ENCODE measurements at places on chromosomes 4 and X. TPM values are rescaled to one million over a fixed set of nuclear protein-coding genes. Genes with fewer than 3 reads are reported as not detected.

DNA sequence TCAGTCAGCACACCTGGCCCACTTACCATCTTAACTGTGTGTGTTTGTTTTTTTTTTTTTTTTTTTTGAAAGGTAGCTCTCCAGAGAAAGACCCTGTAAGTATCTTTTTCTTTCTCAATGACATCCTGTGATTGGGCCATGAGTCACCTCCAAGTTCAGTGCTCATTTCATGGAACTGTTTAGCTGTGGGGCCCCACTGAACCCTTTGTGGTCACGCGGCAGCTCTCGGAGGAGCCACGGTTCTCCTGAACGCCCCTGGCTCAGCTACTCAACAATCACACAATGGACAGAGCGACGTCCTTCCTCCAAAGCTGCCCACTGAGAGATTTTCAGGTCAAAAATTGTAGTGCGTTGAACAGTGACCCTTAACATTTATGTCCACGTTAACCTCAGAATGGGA lies 14.2 kb upstream of the IL3RA start:
- H3K27ac ChIP-seq, result no peak overlapping the region
- no peaks in the 10 kb centered on the region for H3K27me3 ChIP-seq
- H3K4me3 ChIP-seq, result no peak overlapping the region
- DNase-seq, result no peak

GRCh38 chr4:14810121-14810520 lies 192.2 kb upstream of the CPEB2 start:
- no peak overlapping the region for H3K4me3 ChIP-seq
- H3K36me3 ChIP-seq, result no peaks in the 10 kb centered on the region
- peaks cover 6% of the 10 kb centered on the region for H3K4me1 ChIP-seq
- no peak overlapping the region for H3K27ac ChIP-seq

DNA sequence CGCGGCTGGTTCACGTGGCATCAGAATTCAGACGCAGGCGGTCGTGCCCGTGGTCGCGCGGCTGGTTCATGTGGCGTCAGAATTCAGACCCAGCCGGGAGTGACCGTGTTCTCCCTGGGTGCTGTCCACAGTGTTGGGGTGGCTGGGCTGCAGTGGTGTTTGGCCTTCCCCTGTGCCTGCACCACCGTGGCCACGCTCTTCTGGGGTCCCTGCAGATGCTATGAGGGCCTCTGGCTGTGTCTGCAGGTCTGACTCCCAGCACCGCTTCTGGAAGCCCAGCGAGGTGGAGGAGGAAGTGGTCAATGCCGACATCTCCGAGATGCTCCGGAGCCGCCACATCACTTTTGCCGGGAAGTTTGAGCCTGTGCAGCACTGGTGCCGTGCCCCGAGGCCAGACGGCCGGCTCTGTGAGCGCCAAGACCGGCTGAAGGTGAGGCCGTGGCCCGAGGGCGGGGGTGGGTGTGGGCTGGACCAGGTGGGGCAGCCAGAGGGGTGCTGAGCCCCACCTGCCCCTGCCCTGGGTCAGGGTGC lies 26.4 kb downstream of the NKX1-1 start:
- H3K36me3 ChIP-seq, result no peaks in the 10 kb centered on the region
- no peak overlapping the region for H3K4me3 ChIP-seq
- H3K27ac ChIP-seq, result no peak overlapping the region

The MAGEC1 gene
- not detected for total RNA-seq

- peaks cover 25% of the 10 kb centered on the region for H3K4me1 ChIP-seq
- no peak overlapping the region for H3K4me3 ChIP-seq
- H3K36me3 ChIP-seq, result no peaks in the 10 kb centered on the region
- DNase-seq, result no peak
- H3K27ac ChIP-seq, result peak overlapping the region; percentile 88
- no peaks in the 10 kb centered on the region for H3K27me3 ChIP-seq
Measured at GRCh38 chrX:63658920-63659319, 126.1 kb downstream of the ARHGEF9 start.

The ATXN3L gene
- total RNA-seq, result not detected

The BEX3 gene
- 150 TPM for total RNA-seq

GRCh38 chrX:70476166-70476933 lies 31.7 kb downstream of the DLG3 start:
- H3K4me1 ChIP-seq, result peaks cover 39% of the 10 kb centered on the region
- H3K27me3 ChIP-seq, result peaks cover 4% of the 10 kb centered on the region
- no peaks in the 10 kb centered on the region for H3K36me3 ChIP-seq
- DNase-seq, result no peak

DNA sequence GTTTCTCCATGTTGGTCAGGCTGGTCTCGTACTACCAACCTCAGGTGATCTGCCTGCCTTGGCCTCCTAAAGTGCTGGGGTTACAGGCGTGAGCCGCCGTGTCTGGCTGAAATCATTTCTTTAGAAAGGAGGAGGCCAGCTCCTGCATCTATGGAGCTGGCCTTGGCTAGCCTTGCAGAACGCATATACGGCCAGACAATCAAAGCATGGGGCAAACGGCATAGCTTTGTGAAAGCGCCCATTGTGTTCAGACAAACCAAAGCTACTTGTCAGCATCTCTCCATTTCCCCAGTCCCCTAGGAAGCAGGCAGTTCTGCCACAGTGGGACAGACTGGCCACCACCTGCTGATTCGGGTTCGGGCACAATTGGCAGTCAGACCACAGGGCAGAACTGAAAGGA lies 48.9 kb upstream of the IQSEC2 start:
- H3K4me3 ChIP-seq, result no peak overlapping the region
- H3K27ac ChIP-seq, result no peak overlapping the region
- H3K27me3 ChIP-seq, result peaks cover 83% of the 10 kb centered on the region
- no peak for DNase-seq

The CLDN24 gene
- total RNA-seq, result not detected

GRCh38 chrX:97740044-97740443 lies 856.3 kb downstream of the RPA4 start:
- H3K4me3 ChIP-seq, result no peak overlapping the region

DNA sequence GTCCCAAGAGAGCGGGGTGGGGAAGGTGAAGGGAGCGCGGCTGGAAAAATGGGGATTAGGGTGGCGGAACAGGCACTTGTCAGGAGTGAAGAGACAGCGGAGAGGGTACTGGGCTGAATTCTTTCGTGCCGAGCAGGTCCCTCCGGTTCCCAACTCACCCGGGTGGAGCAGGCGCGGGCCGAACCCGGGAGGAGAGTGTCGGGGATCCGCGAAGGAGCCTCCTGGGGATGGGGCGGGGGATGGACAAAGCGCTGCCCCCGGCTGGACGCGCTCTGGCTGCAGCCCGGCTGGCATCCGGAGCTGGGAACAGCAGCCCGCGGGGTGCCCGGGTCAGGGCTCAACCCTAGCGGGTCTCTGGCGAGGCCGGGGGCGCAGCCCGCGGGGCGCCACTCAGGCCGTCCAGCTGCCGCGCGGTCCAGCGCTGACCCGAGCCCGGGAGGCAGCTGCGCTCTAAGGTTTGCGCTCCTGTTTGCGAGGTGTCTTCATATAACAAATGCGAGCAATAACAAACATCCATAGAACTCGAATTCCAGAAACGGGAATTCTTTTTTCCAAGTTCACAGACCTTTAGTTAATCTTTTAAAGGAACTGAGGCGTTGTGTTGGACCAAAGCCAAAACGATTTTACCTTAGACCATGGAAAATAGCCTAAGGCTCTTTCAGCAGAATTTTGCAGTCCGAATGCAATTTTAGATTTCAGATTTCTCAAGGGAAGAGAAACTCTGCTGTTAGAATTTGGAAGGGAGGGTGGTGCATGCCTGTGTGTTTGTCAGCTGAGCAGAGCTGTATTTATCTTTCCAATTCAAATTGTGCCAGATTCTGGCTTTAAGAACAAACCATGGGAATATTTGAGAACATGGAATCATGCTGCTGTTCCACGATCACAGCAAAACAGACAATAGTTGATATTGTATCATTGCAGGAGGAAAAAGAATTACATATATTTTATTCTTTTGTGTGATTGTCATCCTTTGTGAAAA lies 744 bp downstream of the NPY5R start:
- peaks cover 28% of the 10 kb centered on the region for H3K27me3 ChIP-seq
- peak; percentile 72 for DNase-seq
- no peak overlapping the region for H3K27ac ChIP-seq
- H3K4me3 ChIP-seq, result no peak overlapping the region
- no peaks in the 10 kb centered on the region for H3K4me1 ChIP-seq

The CFAP99 gene
- total RNA-seq, result under 0.01 TPM

DNA sequence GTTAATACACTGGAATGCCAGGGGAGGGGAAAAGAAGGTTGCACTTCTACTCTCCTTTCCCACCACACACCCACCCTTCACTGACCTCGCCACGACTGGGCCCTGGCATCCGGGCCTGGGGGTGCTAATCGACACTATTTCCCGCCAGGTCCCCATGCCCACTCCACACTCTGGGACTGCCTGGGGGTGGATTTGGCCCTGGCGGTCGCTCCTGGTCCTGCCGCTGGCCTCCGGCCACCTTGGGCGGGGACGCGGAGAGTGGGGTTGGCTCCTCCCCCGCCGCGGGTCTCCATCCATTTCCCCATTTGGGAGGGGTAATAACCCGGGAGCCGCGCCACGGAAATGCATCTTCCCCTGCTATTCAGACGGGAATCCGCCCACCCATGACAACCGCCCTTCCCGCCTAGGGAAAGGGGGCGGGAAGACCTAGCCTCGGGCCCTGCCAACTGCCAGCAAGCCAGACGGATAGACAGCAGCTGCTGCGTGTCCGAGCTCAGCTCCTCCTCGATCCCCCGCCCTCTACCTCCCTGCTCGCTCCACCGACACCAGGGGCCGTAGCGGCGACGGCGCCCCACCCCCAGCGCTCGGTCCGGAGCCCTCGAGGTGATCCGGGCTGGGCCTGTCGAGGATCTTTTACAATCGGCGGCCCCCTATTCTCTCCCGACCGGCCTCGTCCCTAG lies 78.1 kb downstream of the RLIM start:
- peaks cover 15% of the 10 kb centered on the region for H3K4me1 ChIP-seq
- H3K27ac ChIP-seq, result peak overlapping the region; percentile 37
- peak overlapping the region; percentile 69 for H3K4me3 ChIP-seq
- DNase-seq, result peak; percentile 93
- H3K36me3 ChIP-seq, result no peaks in the 10 kb centered on the region
- no peaks in the 10 kb centered on the region for H3K27me3 ChIP-seq

- H3K4me3 ChIP-seq, result no peak overlapping the region
- H3K4me1 ChIP-seq, result no peaks in the 10 kb centered on the region
- H3K27me3 ChIP-seq, result no peaks in the 10 kb centered on the region
- H3K36me3 ChIP-seq, result no peaks in the 10 kb centered on the region
- H3K27ac ChIP-seq, result no peak overlapping the region
Measured at GRCh38 chrX:83508526-83509253, 600 bp downstream of the POU3F4 start.

The TMPRSS11B gene
- not detected for total RNA-seq

DNA sequence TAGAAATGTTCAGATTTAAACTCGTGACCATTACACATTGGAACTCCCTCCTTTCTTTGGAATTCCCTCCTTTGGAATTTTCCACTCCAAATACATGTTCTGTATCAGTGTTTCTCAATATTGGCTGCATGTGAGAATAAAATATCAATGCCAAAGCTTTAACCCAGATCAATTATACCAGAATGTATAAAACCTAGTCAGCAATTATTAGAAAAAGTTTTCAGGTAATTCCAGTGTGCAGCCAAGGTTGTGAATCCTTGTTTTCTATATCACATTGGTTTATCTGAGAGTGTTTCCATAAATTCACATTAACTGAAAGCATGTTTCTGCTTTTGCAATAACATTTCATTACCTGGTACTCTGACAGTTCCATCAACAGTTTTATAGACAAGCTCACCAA lies 394.3 kb downstream of the MAPK10 start:
- H3K4me1 ChIP-seq, result peaks cover 38% of the 10 kb centered on the region
- H3K36me3 ChIP-seq, result no peaks in the 10 kb centered on the region
- no peak overlapping the region for H3K27ac ChIP-seq
- no peak for DNase-seq
- no peak overlapping the region for H3K4me3 ChIP-seq

- no peaks in the 10 kb centered on the region for H3K4me1 ChIP-seq
- DNase-seq, result no peak
- H3K36me3 ChIP-seq, result no peaks in the 10 kb centered on the region
- H3K4me3 ChIP-seq, result no peak overlapping the region
- no peaks in the 10 kb centered on the region for H3K27me3 ChIP-seq
- H3K27ac ChIP-seq, result no peak overlapping the region
Measured at GRCh38 chrX:136447308-136447707, 40.4 kb upstream of the BRS3 start.

GRCh38 chr4:22616516-22616915 lies 76.2 kb upstream of the GBA3 start:
- no peaks in the 10 kb centered on the region for H3K4me1 ChIP-seq
- no peak overlapping the region for H3K4me3 ChIP-seq
- no peak for DNase-seq
- H3K27me3 ChIP-seq, result no peaks in the 10 kb centered on the region

The SOWAHD gene
- total RNA-seq, result 0.72 TPM

- H3K4me1 ChIP-seq, result no peaks in the 10 kb centered on the region
- no peaks in the 10 kb centered on the region for H3K36me3 ChIP-seq
- no peak for DNase-seq
- no peak overlapping the region for H3K4me3 ChIP-seq
Measured at GRCh38 chr4:56375458-56375857, 11.8 kb downstream of the AASDH start.

DNA sequence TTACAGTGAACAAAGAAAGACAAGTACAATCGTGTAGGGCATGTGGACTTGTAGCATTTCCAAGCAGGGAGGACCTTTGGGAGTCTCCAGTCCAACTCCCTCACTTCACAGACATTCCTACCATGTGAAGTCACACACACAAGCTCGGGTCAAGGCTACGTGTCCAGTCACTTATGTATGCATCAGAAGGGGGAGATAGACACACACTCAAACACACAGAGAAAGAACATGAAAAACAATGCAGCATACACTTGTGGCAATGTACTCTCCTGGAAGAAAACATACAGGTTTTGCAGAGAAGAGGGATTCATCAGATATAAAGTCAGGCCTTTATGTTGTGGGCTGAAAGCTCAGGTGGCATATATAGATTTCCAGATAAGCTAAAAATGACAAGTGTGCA lies 136.1 kb upstream of the MID1 start:
- H3K27me3 ChIP-seq, result no peaks in the 10 kb centered on the region
- H3K27ac ChIP-seq, result peak overlapping the region; percentile 89
- no peak overlapping the region for H3K4me3 ChIP-seq

The MAP9 gene
- total RNA-seq, result 18.1 TPM

DNA sequence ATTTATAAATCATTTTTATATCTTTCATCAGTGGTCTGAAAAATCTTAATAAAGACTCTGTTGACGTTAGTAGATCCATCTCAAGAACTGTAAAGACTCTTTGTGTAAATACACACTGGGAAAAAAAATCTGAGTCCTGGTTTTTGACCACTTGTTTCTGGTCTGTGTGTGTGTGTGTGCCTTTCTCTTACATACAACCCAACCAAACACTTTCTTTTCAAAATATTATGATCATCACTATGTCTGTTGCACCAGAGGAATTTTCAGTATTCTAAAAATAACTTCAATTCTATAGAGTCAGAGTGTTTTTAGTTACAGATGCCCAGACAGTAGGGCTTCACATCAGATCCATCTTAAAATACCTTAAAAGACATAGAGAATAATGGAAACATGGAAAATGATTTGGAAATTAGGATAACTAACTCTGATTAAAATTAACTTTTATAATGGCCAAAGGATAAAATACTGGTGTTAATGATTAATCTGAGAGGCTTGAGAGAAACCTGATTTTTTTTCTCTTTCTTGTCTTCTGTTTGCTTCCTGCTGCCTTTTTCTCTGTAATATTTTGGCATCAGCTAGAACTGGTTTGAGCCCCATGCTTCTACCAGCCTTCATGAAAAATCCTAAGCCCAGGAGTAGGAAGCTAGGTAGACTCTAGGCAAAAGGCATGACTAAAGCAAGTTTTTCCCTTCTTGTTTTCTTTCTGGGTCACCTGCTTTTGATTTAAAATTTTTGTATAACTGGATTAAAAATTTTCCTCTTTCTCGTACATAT lies 99.7 kb downstream of the ATXN3L start:
- H3K36me3 ChIP-seq, result no peaks in the 10 kb centered on the region
- H3K4me3 ChIP-seq, result no peak overlapping the region
- peak overlapping the region; percentile 47 for H3K27ac ChIP-seq
- H3K27me3 ChIP-seq, result no peaks in the 10 kb centered on the region

The FOXO4 gene
- total RNA-seq, result 6.8 TPM

The LSM6 gene
- 17.0 TPM for total RNA-seq

The IRS4 gene
- not detected for total RNA-seq
